ENCODE measurements at places on chromosomes 11 and 22.

DNA sequence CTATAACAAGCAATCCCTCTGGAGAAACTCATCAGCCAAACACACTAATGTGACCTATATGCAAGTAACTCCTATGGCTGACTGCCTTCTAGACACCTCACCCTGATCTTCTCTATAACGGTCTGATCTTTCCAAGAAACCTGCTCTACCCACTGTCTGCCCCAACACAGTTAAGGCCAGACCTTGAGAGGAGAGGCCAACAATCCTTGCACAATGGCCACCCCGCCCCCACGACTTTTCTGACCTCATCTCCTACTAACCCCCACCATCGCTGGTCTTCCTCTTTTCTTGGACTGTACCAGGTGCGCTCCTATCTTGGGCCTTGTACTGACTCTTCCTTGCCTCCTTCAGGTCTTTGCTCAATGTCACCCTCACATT is 12.5 kb downstream of the HIRA start:
- DNase-seq: no peak

DNA sequence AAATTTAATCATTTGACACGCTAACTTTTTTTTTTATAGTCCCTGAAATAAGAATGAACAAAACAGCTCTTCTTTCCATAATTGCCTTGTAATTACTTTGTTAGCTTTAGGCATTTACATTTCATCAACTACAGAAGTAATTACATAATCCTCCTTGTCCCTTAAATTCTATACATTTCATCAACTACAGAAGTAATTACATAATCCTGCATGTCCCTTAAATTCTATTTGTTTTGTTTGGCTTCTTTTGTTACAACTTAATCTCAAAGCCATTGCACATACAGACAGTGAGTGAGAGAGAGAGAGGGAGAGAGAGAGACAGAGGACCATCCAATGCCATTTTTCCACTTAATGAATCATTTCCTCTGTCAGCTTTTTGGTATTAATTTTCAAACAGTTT is 873.2 kb downstream of the METTL15 start:
- no peak for DNase-seq

DNA sequence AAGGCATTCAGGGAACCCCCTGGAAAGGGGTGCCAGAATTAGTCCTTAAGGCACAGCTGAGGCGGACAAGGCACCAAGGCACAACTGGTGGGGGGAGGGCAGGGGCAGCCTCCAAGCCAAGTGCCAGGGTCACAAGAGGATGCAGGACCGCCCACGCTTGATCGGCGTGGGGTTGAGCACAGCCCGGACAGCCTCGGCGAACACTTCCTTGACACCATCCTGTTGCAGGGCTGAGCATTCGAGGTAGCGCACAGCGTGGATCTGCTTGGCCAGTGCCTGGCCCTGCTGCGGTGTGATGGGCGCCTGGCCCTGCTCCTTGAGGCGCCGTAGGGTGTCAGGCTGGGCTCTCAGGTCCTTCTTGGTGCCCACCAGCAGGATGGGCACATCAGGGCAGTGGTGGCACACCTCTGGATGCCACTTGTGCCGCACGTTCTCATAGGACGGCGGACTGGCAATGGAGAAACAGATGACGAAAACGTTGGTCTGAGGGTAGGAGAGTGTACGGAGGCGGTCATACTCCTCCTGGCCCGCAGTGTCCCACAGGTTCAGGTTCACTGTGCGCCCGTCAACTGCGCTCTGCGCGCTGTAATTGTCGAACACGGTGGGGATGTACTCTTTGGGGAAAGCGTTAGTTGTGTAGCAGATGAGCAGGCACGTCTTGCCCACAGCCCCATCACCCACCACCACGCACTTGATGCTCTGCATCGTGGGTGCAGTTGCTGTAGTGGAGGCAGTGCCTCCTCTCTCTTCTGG is 13.1 kb downstream of the RHOG start:
- DNase-seq: peak; percentile 59

GRCh38 chr11:106447631-106448191 is 370.2 kb downstream of the AASDHPPT start:
- no peak for DNase-seq

- no peak for DNase-seq
Measured at GRCh38 chr11:66548041-66548440, 1.3 kb downstream of the ACTN3 start.

- DNase-seq: no peak
Measured at GRCh38 chr22:40451210-40451609, 80.8 kb downstream of the SGSM3 start.

DNA sequence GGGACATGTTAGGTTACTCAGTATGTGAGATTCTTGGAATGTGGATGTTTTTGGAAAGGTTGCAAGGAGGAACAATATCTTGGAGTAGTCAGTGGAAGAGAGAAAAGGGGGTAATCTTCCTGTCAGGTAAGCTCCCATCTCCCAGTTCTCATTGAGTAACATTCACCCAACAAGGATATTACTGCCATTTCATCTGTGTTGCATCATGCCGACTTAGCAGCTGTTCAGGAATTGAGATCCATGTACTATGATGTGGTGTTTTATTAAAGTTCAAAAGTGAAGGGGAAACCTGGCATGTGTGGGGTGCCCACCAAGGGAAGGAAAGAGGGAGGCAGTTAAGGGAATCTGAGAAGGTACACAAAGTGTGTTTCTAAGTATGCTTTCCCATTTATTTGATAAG is 58.4 kb upstream of the RASSF10 start:
- no peak for DNase-seq

DNA sequence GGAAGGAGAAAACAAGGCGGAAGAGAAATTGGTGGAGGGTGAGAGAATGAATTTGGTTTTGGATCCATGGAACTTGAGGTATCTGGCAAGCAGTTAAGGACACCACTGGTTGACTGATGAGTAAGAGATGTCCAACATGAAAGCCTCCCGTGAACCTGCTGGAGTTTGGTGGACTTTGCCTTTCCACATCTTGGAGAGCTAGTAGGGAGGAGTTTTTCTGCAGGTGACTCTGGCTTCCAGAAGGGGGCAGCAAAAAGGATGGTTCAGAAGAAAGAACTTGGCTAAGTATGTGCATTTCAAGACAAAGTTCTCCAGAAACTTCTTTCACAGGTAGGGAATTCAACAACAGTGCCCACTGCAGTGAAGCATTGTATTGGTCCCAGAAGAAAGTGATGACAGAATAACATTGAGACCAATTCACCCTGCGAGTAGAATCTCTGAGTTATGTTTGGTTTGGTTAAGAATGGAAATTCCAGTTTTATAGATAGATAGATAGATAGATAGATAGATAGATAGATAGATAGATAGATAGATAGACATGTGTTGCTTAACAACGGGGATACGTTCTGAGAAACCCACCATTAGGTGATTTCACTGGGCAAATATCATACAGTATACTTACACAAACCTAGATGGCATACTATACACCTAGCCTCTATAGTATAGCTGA is 28.5 kb downstream of the DCDC1 start:
- no peak for DNase-seq

GRCh38 chr11:65782816-65783228 is 2.0 kb upstream of the AP5B1 start:
- no peak for DNase-seq

DNA sequence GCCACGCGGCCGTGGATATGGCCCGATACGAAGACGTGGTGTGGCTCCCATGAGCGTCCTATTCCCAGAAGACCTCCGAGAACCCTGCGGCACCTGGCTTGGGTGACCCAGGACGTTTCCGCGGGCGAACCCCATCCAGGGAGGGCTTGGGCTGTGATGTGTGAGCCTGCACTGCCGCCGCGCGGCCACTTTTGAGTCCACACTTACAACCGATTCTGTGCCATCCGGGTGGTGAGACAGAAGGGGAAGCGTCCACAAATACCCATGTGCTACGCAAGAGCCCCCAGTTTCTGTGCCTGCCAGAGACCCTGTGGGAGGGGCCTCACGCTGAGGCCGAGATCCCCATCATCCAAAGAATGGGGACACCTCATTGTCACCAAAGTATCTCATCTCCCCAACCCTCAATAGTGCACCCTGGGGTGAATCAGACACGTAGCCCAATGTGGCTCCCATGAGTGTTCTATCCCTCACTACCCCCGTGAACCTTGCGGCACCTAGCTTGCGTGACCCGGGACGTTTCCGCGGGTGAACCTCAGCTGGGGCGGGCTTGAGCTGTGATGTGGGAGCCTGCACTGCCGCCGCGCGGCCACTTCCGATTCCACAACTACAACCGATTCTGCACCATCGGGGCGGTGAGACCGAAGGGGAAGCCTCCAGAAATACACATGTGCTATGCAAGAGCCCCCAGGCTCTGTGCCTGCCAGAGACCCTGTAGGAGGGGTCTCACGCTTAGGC is 4.6 kb upstream of the H19 start:
- DNase-seq: no peak

- no peak for DNase-seq
Measured at GRCh38 chr11:116953530-116954285, 116.3 kb upstream of the APOA1 start.

GRCh38 chr11:62548545-62549335 is 2.1 kb upstream of the AHNAK start:
- no peak for DNase-seq

DNA sequence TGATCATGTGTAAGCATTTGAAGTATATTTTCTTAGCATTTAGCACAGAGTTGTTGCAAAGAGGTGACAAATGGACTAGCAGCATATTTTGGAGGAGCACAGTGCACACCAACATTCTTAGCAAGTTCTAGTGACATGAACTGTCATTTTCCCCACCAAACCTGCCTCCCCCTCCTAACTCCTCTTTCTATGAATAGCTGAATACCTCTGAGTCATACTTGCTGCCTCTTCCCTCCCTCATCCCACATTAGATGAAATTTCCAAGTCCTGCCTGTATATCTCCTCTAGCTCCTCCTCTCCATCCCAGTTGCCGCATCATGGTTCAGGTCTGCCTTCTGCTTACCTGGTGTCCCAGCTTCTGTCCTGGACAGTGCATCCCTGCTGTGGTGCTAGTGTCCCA is 7.2 kb downstream of the OSBP2 start:
- no peak for DNase-seq

DNA sequence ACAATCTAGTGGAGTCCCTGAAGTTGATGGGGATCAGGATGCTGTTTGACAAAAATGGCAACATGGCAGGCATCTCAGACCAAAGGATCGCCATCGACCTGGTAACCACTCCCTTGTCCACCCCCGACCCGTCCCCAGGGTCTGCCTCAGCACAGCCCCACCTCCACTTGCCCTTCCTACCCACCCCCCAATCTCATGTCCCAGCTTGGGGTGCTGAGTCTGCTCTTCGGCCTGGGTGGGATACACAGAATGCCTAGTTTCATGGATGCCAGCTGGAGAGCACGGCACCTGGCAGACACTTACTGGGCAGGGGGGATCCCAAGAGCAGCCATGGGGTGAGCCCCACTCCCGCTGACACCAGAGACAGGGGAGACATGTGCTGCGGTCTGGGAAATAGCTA is 12.1 kb downstream of the SERPIND1 start:
- no peak for DNase-seq

GRCh38 chr11:119829402-119829801 is 100.4 kb upstream of the NECTIN1 start:
- no peak for DNase-seq

GRCh38 chr11:126467046-126467370 is 111.5 kb downstream of the ST3GAL4 start:
- DNase-seq: no peak

DNA sequence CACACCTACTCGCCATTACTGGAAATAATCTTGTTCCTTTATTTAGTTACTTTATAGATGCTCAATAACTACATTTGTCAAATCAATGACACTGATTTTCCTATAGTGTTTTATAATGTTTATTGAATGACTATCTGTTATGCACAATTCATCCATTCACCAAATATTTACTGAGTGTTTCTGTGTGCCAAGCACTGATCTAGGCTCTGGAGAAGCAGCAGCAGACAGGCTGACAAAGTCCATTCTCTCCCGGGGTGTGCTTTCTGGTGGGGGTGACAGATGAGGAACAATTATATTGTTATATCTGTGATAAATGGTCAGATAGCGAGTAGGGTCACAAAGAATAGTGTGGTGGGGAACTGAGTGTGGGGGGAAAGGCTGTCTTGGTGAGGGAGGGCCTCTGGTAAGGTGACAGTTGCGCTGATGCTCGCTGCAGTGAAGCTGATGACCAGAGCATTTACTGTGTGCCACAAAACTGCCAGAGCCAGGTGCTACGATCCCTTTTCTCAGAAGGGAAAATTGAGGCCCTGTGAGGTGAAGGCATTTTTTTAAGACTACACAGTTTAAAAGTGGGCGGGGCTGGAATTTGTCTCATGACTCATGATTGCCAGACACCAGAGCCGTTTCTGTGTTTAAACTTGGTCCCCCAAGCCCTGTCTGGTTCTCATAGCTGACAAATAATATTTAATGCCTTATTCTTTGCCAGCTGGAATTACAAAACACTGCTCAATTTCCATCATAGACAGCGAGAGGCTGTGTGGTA is 10.2 kb downstream of the PACS1 start:
- no peak for DNase-seq

DNA sequence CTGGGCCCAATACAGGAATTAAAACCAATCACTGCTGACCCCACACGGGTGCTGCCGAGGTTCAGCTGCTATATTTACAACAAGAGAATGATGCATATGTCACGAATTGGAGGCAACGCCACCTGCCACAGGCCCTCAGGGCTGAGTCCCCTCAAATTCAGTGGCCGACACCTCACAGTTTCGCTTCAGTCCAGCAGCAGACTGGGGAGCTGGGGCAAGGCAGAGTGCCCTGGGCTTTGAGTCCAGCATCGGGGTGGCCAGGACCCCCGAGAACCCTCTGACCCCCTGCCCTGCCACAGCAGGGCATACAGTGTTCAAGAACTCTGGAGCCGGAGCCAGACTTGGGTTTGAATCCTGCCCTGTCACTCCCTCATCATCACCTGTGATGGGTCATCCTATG is 247.2 kb downstream of the CTTN start:
- no peak for DNase-seq

- DNase-seq: no peak
Measured at GRCh38 chr11:75954039-75954438, 139.0 kb downstream of the UVRAG start.

DNA sequence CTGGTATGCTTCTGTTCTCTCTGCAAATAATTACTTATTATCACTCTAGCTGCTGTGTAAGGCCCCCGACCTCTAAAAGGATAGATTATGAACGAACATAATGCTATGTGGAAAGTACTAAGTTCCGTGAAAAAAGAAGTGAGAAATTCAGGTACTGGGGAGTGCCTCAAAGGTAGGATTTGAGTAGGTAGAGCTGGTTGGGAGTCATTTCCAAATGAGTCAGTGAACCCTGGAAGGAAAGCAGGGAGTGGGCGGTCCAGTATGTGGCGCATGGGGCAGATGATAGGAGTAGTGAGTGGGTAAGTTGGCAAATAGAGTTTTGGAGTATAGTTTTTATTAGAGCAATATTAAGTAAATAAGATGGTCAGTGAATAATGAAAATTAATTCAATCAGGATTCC is 2.4 kb downstream of the ZC3H12C start:
- DNase-seq: peak; percentile 62

GRCh38 chr11:93236741-93237675 is 39.2 kb upstream of the SLC36A4 start:
- DNase-seq: peak; percentile 45

Data from head of caudate nucleus (tissue), 42 donors.